ENCODE measurements at places on chromosomes 12 and 14. TPM values are rescaled to one million over a fixed set of nuclear protein-coding genes. Genes with fewer than 3 reads are reported as not detected.

Gene KRT72
- not detected for total RNA-seq

Gene GTF2H3
- total RNA-seq: 27.0 TPM

Gene RTL1
- total RNA-seq: 0.32 TPM

Gene MUCL1
- total RNA-seq: not detected
